T-helper 1 cell treated with Interleukin-12 subunit alpha and Interleukin-12 subunit beta and Interleukin-4 antibody, amounts not matched to agents 30 ng/mL and 1 ng/mL, for 36 hours (primary cell): ENCODE measurements at places on chromosomes 7 and 10. TPM values are rescaled to one million over a fixed set of nuclear protein-coding genes. Genes with fewer than 3 reads are reported as not detected.

Gene TSPAN33
- total RNA-seq = 4.9 and 7.0 TPM in 2 replicates

Gene LRIT1
- not detected in 2 replicates for total RNA-seq

Gene PRPS1L1
- total RNA-seq = not detected in 2 replicates

Gene GPER1
- not detected in 2 replicates for total RNA-seq

Gene PNLIPRP2
- not detected in 2 replicates for total RNA-seq

Gene CABCOCO1
- total RNA-seq = not detected in 2 replicates

Gene CPED1
- 0.15 TPM in 1 of 2 replicates, not detected in the other for total RNA-seq

Gene MNX1
- 0.17 TPM in 1 of 2 replicates, not detected in the other for total RNA-seq
